ENCODE measurements at places on chromosomes 2 and 18.

DNA sequence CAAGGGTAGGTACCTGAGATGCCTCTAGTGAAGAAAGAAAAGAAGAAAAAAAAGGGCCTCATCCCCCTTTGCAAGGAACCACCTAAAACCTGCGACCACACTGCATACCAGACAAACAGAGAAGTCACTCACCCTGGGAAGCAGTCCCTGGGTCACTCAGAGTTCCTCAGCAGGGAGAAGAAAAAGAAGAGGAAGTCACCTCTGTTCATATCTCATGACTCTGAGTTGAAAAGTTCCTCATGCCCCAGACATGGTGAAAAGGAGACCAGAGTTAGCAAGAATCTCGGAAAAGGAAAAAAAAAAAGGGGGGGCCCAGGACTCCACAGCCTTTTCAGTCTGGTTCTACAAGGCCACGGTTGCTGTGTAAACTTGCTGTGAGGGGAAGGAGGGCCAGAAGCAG is 478.4 kb upstream of the NRXN1 start:
- no peak for DNase-seq

DNA sequence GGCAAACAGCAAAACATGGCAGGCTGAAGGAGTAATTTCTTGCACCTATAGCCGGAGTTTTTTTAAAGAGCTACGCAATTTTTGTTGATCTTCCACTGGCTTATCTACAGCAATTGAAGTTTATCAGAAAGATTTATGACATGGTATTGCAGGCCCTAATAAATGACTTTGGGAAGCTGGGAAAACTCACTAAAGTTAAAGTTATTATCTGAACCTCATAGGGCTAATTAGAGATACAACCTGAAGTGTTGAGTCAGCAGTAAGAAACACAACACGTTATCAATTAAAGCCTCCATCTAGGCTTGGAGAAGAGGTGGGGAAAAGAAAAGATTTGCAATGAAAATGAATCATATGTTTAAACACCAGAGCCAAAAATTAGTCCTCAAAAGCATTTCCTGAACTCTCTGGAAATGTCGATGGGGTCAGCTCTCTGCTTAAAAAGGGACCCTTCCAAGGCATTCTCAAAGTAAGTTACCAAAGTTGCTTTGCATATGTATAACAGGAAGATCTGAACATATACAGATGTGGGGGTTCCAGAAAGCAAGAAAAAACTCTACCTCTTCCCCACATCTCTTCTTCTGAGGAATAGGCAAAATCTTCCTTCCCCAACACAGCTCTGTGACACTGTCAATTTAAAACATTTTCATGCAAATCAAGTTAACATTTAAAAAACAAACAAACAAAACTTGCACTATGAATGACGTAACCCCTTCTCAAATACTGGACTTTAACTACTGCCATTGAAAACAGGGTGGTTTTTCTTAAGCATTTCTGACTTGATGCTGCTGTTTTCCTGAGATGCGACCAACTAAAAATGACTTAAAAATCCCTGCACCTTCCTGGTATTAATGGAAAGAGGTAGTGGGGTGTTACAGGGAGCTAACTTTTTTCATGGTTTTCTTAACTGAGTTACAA is 915.6 kb downstream of the NRXN1 start:
- no peak for DNase-seq

DNA sequence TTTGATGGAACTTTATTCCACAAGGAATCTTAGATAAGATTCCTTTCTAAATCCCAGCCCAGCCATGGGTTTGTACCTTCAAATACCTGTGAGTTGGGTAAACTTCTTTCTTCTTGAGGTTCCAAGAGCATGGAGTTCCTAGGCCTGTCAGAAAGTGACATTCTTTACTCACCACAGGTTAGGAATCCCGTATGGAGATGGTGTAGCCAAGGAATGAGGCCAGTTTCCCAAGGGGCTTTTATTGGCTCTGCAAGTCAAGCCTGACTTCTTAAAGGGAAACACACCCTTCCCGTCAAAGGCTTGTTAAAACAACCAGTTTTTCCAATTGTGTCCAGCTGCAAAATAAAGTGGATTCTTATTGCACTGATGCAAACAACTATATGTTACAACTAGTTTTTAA is 45.8 kb downstream of the STK17B start:
- DNase-seq: no peak

DNA sequence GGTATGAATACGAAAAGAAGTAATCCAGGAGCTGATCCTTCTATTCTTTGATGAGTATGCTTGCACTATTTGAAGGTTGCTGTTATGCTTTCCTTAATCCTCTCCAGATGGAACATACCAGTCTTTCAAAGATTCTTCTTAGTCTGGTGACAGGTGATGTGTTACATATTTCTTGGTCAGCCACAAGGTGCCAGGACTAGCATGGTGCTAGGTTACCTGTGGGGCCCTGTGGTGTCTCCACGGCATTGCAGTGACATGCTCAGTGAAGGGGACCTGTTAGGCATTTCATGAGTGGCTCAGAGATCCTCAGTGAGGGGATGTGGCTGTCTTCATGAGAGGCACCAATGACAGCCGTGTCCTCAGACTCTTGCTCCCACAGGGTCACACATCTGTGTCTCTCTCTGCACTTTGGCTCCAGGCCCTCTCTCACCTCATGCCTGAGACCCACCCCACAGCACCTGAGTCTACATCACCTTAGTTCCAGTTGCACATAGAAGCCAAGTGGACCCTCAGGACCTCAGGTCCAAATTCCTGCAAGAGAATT is 13.1 kb upstream of the RAB31 start:
- no peak for DNase-seq

DNA sequence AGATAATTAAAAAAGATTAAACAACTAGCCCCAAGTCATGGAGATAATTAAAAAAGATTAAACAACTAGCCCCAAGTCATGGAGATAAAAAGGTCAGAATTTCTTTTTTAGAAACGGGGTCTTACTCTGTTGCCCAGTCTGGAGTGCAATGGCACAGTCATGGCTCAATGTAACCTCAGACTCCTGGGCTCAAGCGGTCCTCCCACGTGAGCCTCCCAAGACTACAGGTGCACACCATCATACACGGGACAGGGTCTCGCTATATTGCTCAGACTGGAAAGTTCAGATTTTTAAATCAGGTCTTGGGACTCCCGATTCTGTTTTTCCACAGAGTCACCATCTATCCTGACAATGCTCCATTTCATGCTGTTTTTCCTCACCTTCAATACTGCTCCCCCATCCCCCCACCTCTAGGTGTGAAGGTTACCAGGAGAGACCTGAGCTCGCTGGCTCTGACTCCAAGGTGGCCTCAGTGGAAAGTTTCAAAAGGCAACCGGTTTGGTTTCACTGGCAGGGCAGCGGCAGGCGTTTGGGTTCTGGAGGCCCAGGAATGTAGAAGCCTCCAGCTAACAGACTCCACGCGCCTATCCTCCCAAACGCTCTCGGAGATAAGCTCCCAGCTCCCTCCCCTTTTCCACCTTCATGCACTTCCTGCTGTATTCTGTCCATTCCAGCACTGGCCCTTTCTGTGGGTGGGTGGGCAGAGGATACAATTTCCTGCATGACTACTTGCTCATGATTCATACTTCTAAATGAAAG is 2.9 kb upstream of the SEMA4C start:
- no peak for DNase-seq
